ENCODE measurements at places on chromosomes 12 and 14. TPM values are rescaled to one million over a fixed set of nuclear protein-coding genes. Genes with fewer than 3 reads are reported as not detected.

Gene RD3L
- not detected for total RNA-seq

Gene IFI27
- 1.4 TPM for total RNA-seq

Gene CSRP2
- 21.8 TPM for total RNA-seq

Gene WSB2
- 66.0 TPM for total RNA-seq

All from A549 treated with AZD2906 at 1 μM for 4 hours (cell line).